Fibroblast of skin of right quadriceps (primary cell): ENCODE measurements at places on chromosomes 2 and 18.

DNA sequence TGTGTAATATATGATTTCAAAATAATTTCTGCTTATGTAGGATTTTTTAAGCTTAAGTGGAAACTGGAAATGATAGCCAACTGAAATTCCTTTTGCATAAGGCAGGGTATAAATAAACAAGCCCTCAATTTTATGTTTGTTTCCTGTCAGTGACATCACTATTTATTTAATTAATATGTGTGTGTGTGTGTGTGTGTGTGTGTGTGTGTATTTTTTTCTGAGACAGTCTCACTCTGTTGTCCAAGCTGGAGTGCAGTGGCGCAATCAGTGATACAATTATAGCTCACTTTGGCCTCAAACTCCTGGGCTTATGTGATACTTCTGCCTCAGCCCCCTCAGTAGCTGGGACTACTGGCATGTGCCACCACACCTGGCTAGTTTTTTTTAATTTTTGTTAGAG lies 29.3 kb upstream of the CYP20A1 start:
- DNase-seq: peak; percentile 9

DNA sequence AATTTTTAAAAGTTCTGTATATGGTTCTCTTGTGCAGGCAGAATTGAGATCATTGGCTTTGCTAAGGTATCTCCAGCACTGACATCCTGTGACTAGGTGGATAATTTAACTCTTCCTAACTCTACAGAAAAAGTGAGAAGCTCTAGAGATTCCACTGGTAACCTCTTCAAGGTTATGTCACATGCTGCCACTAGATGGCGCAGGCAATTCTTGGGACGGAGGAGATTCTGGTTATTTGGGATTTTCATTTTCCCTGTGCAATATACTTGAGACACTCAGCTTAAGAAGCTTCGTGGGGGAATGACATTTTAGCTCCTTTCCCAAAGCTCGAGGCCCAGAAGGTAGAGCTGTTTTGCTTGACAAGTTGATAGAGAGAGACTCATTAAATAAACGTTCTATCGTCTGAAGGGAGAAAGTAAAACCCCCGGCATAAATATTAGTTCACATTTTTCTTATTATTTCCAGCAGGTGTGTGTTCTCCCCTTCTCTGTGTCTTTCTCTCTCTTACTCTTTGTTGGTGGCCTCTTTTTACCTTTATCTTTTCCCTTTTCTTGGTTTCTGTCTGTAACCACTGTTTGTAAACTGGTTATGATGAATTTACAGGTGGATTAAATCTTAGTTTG lies 26.6 kb upstream of the LANCL1 start:
- peak; percentile 40 for DNase-seq

DNA sequence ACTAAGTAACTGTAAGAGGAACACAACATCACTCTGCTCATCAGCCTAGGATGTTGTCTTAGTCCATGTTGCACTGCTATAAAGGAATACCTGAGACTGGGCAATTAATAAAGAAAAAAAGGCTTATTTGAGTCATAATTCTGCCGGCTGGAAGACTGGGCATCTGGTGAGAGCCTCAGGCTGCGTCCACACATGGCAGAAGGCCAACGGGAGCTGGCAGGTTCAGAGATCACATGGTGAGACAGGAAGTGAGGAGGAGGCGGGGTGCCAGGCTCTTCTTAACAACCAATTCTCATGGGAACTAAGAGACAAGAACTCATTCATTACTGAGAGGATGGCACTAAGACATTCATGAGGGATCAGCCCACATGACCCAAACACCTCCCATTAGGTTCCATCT lies 46.8 kb downstream of the EPG5 start:
- DNase-seq: peak; percentile 18

GRCh38 chr2:206354129-206354528 lies 79.7 kb downstream of the ZDBF2 start:
- DNase-seq: no peak

DNA sequence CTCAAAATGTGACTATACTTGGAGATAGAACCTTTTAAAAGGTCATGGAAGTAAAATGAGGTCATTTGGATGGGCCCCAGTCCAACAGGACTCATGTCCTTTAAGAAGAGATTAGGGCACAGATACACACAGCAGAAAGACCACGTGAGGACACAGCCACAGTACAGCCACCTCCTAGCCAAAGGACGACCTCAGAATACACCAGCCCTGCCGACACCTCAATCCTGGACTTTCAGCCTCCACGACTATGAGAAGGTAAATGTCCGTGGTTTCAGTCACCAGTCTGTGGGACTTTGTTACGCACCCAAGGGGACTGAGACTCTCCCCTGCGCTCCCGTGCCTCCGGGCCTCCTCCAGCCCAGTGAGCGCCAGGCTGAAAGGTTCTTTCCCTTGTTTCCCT lies 30.2 kb upstream of the HPCAL1 start:
- no peak for DNase-seq

DNA sequence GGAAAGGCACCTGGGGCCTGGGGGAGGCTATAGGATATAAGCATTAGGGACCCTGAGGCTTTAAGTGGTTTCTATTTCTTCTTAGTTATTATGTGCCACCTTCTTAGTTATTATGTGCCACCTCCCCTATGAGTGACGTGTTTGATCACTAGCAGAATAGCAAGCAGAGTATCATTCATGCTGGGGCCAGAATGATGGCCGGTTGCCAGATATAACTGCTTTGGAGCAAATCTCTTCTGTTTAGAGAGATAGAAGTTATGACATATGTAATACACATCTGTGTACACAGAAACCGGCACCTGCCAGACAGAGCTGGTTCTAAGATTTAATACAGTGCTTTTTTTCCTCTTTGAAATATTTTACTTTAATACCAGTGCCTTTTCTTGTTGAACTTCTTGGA lies 29.4 kb downstream of the LIPG start:
- DNase-seq: no peak

- DNase-seq: no peak
Observed at GRCh38 chr2:143422681-143423080, 293.5 kb downstream of the ARHGAP15 start.

GRCh38 chr2:147718831-147719230 lies 126.0 kb upstream of the ACVR2A start:
- no peak for DNase-seq

GRCh38 chr2:7377916-7378569 lies 460.8 kb downstream of the RNF144A start:
- DNase-seq: no peak

DNA sequence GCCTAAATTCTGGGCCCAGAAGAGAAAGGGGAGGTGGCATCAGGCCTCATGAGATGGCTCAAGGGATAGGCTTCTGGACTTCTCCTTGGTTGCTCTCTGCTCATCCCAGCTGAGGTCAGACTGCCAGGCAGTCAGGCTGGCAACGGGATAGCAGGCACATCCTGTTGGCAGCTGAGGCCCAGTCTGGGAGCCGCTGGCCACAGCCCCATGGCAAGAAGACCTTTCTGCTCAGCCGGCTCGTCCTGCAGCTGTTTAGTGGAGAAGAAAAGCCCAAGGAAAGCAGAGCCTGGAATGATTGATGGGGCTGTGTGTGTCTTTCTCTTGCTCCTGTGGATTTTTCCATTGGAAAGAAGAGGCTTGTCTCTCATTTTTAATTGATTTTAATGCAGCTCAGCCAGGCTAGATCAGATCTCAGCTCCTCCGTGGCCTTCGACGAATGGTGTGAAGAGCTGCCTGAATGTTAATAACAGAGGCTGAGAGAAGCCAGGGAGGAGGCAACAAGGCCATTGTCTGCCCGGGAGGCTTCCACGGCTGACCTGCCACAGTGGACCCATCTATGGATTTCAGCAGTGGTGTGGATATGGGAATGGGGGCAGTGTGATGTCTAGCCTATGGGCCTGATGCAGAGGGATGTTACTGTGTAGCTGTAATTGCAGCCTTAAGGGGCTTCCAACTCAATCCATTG lies 99.5 kb downstream of the HS1BP3 start:
- DNase-seq: no peak

- peak; percentile 45 for DNase-seq
Observed at GRCh38 chr2:104434318-104434792, 419.6 kb upstream of the POU3F3 start.

DNA sequence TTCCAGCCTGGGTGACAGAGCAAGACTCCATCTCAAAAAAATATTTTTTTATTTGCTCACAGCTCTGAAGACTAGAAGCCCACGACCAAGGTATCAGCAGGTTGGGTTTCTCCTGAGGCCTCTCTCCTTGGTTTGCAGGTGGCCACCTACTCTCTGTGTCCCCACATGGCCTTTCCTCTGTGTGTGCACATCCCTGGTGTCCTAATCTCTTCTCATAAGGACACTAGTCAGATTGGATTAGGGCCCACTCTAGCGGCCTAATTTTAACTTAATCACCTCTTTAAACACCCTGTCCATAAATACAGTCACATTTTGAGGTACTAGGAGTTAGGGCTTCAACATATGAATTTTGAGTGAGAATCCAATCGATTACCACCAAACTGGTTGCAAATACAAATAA lies 2.0 kb upstream of the RAB3GAP1 start:
- no peak for DNase-seq

DNA sequence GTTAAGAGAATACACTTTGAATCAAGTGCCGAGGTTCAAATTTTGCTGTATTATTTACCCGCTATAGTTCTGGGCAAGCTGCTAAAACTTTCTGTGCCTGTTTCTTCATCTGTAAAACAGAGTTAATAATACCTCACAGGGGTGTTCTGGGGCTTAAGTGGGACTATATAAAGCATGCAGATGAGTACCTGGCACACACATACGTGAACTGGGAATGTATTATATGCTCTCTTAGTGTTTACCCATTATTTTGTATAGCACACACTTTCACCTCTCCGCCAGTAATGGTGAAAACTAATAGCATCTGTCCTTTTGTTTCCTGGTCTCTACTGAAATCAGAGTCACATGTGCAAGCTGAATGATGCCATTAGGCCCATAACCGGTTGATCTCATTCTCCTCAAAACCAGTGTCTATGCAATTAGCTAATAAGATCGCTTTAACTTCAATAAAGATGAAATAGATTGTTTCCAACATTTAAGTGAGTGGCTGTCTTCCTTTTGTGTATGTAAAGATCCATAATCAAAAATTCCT lies 3.8 kb upstream of the CDKL4 start:
- DNase-seq: no peak

DNA sequence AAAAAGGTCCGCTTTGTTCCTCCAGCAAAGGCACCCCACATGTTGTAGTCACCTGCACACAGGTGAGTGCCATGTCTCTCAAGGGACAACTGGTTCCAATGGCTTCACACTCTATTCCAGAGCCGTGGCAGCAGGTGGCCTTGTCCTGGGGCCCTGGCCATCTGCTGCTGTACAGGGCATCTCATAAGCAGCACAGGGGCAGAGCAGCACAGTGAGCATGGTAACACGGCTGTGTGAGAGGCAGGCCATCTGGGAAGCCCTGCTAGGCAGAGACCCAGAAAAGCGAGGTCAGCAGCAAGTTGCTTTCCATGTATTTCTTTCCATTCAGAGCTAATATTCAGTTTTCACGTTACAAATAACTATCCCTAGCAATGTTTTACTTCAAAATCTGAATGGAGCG lies 54.7 kb downstream of the CMPK2 start:
- DNase-seq: no peak

- DNase-seq: no peak
Observed at GRCh38 chr2:119784876-119785275, 25.2 kb downstream of the PTPN4 start.

- DNase-seq: no peak
Observed at GRCh38 chr18:58367425-58368140, 261.3 kb downstream of the ALPK2 start.

DNA sequence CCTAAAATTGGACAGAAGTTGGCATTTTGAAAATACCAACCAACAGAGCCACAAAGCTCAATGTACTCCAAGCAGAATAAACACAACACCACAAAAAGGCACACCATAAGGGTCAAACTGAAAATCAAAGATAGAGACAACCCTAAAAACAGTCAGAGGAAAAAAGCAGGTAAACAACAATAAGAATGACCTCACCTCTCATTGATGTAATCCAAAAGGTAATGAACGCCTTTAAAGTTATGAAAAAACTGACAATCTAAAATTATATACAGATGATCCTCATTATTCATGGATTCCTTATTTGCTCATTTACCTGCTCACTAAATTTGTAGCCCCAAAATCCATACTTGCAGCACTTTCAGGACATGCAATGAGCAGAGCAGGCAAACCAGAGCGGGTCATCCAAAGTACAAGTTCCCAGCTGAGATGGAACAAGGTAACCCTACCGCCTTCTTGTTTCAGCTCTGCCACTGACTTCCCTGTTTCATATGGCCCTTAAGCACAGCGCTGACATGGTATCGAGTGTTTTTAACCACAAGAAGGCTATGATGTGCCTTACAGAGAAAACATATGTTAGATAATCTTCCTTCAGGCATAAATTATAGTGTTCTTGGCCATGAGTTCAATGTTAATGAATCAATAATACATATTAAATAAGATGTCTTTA lies 17.0 kb downstream of the RTN4 start:
- no peak for DNase-seq

GRCh38 chr2:240733803-240734495 lies 42.3 kb downstream of the AQP12A start:
- DNase-seq: no peak

- DNase-seq: no peak
Observed at GRCh38 chr2:230842473-230842872, 22.3 kb upstream of the ITM2C start.

DNA sequence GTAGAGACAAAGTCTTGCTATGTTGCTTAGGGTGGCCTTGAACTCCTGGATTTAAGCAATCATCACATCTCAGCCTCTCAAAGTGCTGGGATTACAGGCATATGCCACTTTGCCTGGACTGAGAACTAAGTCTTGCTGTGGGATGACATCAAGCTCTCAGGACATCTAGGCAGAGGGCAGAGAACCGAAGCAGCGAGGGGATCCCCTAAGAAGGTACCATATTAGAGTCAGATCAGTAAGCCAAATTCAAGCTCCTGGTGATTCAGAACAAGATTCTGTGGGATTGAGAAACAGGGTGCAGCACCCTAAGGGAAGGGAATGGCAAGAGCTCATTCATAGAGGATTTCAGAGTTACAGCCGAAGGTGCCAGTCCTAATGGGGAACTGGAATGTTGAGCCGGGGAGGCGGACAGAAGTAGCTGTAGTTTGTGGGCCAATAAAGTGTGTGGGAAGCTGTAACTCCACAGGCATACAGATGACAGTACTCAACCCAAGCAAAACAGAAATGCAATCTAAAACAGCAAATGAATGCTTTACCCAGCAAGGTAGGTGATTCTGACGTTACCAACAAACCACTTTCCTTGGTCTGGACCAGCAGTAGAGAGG lies 30.9 kb downstream of the EPHA4 start:
- no peak for DNase-seq
